T-helper 17 cell (primary cell): ENCODE measurements at places on chromosomes 5 and 9.

DNA sequence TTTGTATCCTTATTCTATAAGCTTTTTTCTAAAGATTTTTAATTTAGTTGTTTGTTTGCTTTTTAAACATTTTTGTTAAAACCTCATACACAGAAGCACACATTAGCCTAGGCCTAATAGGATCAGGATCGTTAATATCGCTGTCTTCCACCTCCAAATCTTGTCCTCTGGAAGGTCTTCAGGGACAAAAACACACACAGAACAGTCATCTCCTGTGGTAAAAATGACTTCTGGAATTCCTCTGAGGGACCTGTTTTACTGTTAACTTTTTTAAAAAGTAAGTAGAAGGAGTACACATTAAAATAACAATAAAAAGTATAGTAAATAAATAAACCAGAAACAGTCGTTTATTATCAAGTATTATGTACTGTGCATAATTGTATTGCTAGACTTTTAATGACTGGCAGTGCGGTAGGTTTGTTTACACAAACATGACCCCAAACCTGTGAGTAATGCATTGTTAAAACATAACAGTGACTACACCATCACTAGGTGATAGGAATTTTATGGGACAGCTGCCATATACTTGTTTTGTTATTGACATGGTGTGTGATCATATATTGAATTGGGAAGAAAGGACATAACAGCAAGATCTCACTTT lies 109.6 kb downstream of the ZCCHC7 start:
- DNase-seq: no peak

- DNase-seq: no peak
These were observed 449.1 kb downstream of the PSAT1 start for GRCh38 chr9:78746010-78746409.

DNA sequence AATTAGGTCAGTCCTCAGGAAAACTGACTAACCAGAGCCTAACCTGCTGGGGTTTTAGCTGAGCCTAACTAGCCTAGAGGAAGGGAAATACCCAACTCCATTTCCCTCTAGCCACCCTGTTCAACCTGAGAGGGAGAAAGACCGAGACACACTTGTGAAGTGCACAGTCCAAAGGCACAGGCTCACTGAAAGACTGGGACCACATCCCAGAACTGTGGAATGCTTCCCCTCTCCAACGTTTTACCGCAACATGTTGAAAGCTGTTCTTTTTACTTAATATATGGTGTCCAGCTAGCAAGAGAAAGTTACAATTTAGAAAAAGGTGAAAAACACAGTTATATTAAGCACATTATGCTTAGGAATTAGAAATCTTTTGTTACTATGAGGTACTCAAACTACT lies 76.8 kb upstream of the SIMC1 start:
- no peak for DNase-seq

DNA sequence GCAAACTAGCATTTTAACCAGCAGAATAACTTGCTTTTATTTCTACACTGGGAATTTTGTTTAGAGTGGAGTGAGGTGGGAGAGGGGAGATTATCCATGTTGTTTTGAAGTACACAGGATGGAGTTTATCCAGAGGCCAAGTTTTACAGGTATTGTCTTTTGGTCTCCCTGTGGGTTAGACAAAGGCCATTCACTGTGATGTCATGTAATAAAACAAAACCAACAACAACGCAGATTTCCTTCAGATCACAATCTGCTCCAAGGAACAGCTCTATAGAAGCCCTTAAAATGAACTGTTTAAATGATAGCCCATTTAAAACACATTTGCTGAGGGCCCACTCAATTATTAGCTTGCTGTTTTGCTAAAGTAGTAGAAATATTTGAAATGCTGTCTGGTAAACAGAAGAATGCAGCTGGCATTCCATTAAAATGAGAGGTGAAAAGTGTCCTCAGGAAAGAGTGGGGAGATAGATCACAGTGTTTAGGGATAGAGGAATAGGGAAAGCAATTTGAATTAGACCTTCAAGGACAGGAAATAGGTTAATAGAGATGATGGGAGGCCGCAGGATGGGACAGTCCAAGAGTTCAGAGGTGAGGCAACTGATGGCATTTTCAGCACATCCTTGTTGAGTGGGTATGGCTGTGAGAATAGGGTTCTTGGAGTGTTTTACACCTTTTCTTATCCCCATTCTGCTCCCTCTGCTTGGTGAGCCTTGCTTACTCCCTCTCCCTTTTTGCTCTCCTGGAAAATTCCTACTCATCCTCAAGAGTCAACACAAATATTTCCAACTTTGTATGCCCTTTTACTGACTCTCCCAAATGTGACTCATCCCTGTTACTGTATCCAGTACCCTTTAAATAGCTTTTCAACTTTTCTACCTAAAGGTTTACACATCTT lies 140.1 kb upstream of the NR3C1 start:
- no peak for DNase-seq

DNA sequence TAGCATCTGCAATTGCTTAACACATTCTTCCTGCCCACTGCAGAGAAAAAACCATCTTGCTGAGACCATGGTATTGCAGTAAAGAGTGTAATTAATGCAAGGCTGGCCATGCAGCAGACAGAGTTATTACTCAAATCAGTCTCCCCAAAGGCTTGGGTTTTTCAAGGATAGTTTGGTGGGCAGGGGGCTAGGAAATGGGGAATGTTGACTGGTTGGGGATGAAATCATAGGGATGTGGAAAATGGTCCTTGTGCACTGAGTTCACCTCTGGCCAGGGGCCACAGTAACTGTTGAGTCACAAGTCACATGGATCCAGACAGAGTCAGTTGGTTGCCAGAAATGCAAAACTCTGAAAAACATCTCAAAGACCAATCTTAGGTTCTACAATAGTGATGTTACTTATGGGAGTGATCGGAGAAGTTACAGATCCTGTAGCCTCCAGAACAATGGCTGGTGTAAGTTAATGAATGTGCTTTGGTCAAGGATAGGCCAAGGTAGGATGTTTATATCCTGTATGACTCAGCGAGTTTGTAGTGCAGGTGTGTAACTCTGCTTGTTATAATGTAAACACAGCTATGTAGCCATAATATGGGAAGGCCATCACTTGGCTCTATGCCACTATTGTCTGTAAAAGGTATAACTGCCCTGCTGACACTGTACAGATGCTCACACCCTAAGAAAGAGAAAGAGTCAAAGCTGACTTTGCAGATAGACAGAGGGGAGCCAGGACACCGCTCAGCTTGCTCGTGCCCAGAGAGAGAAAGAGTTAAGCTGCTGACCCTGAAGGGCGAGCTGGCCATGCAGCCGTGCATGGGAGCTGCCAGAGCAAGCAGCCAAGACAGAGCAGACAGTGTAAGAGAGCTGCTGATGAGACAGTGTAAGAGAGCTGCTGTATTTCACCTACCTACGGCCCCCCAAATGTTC lies 27.2 kb downstream of the C9orf152 start:
- DNase-seq: no peak

DNA sequence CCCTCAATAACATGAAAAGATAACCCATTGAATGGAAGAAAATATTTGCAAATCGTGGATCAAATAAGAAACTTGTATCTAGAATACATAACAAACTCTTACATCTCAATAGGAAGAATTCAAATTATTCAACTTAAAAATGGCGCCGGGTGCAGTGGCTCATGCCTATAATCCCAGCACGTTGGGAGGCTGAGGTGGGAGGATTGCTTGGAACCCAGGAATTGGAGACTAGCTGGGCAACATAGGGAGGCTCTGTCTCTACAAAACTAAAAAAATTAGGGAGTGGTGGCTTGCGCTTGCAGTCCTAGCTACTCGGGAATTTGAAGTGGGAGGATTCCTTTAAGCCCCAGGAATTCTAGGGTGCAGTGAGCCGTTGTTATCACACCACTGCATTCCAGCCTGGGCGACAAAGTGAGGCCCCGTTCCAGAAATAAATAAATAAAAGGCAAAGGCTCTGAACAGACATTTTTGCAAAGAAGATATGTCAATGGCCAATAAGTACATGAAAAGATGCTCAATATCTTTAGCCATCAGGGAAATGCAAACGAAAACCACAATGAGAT lies 21.5 kb upstream of the TBC1D2 start:
- DNase-seq: no peak

GRCh38 chr5:169719360-169720314 lies 82.6 kb downstream of the DOCK2 start:
- no peak for DNase-seq

- DNase-seq: peak; percentile 5
These were observed 1.5 kb downstream of the NSMF start for GRCh38 chr9:137457406-137458193.

DNA sequence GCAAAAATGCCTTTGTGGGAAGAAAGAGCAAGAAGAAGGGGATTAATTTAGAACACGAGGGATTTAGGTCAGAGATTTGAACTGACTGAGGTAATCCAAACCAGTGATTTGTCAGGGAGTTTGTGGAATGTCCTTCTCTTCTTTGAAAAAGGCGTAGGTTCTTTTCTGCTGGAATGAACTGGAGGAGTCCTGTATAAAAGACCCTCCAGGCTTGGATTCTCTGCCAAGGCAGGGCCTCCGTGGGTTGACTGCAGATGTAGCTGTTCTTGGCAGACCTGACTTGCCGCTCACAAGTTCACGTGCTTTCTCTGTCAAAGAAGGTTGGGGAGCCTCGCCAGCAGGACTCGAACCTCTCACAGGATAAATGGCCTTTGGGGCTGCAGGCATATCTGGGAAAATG lies 62.8 kb upstream of the STC2 start:
- no peak for DNase-seq

DNA sequence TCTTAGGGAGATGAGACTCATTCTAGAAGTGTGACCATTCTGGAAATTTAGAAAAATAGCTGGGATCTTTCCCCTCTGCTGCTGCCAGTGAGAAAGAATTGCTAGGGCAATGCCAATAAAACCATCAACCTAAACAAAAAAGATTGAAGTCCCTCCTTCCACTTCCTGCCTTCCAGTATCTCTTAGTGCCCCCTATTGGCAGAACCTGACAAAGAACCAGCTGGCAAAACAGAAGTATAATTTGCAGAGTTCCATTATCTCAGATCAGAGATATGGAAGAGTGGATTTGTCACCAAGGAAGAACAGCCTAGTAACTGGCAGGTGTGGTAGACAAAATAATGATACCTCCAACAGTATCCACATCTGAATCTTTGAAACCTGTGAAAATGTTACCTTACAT lies 13.8 kb upstream of the PLCXD3 start:
- no peak for DNase-seq

DNA sequence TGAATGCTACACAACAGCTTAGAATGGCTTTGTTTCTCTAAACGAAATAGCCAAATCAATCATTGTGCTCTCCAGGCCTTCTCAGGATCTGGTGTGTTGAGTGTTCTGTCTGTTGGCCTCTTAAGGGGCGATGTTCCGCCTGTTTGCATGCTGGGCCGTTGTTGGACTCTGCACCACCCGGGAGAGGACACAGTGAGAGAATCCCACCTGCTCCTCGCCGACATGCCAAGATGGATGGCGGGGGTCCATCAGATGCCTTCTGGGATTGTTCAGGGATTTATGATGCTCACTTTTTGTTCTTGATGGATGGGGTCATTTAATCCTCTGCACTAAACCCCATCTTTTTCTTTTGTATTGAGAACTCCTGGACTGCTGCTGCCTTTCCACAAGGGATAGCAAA lies 159.9 kb downstream of the NTRK2 start:
- no peak for DNase-seq

GRCh38 chr9:134404376-134405358 lies 78.4 kb downstream of the RXRA start:
- no peak for DNase-seq

DNA sequence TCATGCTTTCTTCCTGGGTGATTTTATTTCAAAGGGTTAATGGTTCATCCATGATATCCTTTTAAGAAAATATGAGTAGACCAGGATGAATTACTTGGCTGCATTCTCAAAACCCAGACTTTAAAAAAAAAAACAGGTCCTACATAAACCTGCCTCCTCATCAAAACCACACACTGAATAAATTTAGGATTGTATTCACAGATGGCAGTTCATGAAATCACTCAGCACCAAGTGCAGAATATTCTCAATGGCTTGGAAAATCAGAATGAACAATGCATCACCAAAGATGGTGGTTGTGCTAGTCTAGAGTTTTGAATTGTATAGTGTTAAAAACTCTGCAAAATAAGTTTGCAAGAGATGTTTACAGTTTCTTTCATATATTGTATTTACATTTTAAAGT lies 145.4 kb upstream of the GRAMD2B start:
- DNase-seq: no peak

DNA sequence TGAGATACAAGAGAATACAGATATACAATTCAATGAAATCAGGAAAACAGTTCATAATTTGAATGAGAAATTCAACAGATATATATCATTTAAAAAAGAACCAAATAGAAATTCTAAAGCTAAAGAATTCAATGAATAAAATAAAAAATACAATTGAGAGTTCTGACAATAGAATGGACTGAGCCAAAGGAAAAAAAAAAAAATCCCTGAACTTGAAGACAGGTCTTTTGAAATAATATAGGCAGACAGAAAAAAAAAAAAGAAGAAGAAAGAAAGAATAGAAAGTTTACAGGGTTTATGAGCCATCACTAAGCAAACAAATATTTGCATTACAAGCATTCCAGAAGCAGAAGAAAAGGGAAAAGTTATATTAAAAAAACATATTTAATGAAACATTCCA lies 12.9 kb upstream of the HAVCR2 start:
- no peak for DNase-seq

- DNase-seq: no peak
These were observed 304.7 kb upstream of the NREP start for GRCh38 chr5:112061666-112062065.

DNA sequence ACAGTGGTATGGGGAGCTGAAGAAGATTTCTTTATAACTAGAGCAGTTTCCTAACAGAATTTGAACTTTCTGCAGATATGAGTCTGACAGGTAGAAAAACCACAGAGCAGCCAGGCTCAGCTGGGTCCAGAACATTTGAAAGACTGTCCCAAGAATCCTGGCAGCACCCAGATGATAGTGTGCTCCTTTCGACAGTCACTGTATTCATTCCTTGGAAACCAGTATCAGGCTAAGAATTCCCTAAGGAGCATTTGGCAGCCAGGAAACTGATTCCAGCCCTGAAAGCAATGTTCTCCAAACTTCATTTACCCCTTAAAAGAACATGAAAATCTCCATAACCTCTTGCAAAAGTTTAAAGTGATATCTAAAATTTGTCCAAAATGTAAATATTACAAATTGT lies 123.0 kb upstream of the MTAP start:
- no peak for DNase-seq

DNA sequence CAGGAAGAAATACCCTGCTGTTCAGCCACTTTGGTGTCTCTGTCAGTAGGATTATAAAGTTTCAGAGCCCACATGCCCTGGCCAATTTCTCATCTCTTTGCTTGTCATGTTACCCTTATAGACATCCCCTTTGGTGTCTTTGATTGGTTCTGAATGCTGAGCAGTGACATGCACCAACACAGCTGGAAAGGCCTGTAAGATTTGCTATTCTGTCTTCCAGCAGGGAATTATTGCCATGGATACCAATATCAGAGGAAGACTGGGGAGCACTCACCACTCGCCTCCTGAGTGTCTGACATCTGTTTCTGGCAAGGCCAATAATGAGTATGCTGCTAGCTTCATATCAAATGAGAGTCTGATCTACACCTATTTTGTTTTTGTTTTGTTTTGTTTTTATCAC lies 34.4 kb downstream of the RAB3C start:
- no peak for DNase-seq

DNA sequence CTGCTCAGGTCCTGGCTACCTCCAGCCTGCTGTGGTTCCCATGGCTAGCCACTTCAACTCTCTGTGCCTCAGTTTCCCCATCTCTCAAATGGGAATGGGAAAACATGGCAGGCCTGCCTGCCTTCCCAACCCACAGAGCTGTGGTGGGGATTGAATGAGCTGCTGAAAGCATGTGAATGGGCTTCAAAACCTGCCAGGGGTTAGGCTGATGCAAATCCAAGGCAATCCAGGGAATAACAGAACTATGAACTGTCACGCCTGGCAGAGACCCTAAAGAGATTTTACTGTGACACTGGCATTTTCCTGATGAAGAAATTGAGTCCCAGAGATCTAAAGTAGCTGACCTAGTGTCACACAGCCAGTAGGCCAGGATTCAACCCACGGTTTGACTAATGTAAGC lies 29.9 kb upstream of the TCF7 start:
- no peak for DNase-seq
